ENCODE measurements at places on chromosomes 3 and 15.

DNA sequence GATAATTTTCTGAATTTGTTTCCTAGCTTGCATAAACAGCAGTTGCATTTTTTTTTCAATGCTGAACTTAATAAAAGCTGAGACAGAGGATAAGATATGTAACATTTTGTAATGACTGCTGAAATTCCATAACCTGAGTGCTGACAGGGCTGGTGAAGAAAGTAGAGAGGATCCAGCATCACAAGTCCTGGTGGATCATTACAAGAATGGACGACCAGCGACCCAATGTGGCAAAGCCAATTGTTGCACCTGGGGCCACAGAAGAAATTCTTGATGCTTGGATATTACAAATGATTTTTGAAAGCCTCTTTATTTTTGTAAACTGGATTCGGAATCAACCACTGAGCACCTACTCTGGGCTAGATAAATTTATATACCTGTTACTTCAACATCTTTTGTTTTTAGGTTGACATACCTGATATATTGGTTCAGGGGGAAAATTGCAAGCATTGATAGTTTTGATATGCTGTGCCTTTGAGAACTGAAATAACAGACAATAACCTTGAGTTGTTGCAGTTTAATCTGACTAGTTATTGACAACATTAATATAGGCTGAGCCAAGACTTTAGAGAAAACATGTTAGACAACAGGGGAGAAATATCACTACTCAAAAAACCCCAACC, 3.9 kb upstream of the ACTL6A start:
- DNase-seq, result peak; percentile 60

DNA sequence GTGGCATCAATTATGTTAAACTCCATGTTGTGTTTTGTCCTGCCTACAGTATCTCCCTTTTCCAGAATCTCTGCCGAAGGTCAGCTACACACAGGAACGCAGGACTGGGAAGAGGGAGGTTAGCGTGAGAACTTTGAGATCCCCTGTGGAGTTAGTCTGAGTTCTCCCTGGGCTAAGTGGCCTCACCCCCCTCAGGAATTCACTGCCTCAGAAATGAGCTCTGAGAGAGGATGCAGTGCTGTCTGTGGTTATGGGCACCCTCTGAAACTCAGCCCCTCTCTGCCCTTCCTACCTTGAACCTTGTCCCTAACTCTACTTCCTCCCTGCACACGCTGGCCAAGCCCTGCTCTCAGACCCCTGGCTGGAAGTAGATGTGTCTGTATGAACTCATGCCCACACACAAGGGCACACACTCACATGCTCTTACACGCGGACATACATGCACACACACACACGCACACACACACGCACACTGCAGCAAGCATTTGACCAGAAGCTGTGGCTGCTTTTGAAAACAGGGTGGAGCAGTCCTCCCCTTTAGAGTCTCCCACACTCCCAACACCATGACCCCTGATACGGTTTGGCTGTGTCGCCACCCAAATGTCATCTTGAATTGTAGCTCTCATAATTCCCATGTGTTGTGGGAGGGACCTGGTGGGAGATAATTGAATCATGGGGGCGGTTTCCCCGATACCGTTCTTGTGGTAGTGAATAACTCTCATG, 5.3 kb upstream of the VIPR1 start:
- no peak for DNase-seq

DNA sequence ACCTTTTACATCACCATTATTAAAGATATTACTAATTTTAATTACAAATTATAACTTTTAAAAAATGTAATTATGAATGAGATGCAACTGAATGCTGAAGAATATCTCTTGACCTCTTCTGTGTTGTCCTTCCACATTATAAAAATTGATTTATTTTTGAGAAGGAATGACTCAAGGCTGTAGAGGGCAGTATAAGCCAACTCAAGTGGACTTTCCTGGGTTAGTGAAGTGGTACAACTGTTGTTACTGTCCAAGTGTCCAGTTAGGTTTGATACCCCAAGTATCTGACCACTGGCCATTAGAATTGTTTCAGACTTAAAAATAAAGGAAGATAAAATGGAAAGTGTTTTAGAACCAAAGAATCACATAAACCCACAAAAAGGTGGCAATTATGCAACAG, 51.9 kb downstream of the BBX start:
- no peak for DNase-seq

DNA sequence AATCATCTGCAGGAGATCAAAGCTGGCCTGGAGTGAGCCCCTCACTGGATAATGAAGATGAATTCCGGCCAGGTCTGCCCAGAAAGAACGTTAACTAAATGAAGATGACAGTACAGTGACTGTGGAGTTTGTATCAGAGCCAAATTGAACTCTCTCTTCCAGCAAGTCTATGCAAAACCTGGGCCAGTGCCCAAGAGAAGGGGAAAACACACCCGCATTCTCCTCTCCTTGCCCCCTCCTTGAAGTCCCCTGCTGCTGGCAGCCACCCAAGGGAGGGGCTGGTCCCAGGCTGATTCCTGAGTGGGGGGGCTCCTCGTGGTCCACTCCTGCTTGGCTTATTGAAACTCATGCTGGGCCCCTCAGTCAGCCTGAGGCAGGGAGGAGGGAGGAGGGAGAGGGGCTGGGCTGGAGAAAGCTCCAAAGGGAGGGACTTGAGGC, 155.7 kb downstream of the RAB11A start:
- no peak for DNase-seq

GRCh38 chr3:155809181-155809580, 3.1 kb upstream of the C3orf33 start:
- DNase-seq, result no peak

GRCh38 chr3:48157950-48158376, 30.3 kb downstream of the CDC25A start:
- DNase-seq, result peak; percentile 62

- DNase-seq, result no peak
These were observed 13.5 kb upstream of the SEC13 start for GRCh38 chr3:10334459-10334858.

- no peak for DNase-seq
These were observed 160.1 kb upstream of the IL12A start for GRCh38 chr3:159828542-159828943.

DNA sequence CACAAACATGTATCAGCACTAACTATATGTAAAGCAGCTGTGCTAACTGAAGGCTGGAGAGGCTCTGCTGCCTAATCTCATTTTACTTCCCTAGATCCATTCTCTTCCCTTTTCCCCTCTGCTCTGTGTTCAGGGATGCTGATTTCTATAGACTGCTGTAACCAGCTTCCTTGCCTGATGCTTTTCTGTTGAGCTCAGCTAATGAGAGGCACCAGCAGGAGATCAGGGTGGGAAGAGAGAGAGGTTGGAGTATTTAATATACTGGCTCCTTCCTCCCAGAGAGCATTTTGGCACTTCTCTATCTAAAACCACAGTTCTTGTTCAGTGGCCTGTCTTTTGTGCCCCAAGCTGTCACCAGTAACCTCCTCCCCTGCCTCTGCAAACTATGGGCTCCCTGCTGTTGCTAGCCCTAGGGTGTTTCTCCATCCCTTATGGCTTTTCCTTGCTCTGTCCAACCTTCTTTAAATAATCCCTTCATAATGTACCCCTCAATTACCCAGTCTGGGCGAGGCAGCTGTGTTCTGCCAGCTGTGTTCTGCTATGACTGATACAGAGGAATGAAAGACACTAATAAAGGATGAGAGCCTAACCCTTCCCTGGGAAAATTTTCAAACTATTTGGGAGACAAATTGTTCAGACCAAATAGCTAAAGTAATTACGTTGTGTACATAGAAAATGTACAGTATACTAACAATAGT, 69.5 kb downstream of the CADPS start:
- no peak for DNase-seq

DNA sequence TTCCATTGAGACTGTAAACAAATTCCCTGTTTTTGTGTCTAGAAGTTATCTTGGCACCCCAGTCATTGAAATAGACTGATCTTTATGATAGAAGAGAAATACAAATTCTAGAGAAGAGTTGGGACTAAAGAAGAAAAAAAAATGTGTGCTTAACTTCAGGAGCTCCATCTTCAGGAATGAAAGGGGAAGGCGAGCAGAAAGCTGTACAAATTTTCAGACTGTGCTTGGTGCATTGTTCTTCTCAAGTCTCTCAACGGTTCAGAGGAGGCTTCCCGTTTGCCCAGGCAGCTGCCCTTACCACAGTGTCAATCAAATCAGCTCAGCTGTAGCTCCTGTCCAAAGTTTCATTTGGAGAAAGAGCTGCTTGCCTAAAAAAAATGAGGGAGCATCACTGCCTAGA, 41.7 kb downstream of the OXSM start:
- DNase-seq, result no peak

DNA sequence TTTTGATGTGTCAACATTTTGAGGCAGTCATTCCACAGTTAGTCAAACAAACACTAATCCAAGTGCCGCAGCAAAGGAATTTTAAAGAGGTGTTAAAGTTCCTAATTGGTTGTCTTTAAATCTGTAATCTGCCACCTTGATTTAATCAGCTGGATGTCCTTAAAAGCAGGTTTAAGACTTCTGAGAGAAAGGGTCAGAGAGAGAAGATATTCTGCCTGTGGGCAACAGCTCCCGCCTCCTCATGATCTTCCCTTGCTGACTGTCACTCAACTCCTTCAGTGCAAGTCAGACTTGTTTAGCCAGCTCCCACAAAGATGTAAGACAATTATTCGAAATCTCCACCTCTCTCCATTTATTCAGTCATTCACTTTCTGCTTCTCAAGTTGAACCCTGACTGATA, 92.6 kb upstream of the MYRIP start:
- DNase-seq, result no peak

GRCh38 chr3:25555695-25556437, 108.8 kb downstream of the TOP2B start:
- no peak for DNase-seq

DNA sequence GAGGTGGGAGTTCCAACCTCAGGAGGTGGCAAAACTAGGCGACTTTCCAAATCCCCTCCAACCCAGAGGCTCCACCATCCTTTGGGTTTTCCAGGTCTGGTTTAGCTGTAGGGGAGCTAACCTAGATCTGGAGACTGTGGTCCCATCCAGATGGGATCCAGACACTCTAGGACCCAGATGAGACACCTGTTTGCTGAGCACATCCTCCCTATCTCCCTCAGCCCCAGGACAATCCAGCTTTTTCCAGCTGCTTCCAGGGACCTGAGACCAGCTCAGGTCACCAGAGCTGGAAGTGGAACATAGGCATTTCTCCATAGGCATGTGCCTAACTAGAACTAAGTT, 18.2 kb downstream of the CRTAP start:
- no peak for DNase-seq

DNA sequence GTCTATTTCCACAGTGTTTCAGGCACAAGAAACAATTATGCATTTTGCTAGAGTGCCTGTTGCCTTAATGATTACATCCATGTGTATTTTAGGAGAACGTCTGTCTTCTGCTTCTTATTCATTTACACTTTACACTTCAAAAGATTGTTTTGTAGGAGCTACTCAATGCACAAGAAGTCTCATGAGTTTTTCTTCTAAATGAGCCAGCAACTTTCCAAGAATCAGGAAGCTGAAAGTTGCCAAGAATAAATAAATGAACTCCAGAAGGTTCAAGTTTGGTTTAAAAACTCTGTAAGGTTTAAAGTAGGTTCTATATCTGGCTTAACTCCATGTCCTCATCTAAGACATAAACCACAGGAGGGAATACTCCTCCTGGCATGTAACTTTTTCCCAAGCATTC, 103.8 kb upstream of the ADPGK start:
- no peak for DNase-seq

DNA sequence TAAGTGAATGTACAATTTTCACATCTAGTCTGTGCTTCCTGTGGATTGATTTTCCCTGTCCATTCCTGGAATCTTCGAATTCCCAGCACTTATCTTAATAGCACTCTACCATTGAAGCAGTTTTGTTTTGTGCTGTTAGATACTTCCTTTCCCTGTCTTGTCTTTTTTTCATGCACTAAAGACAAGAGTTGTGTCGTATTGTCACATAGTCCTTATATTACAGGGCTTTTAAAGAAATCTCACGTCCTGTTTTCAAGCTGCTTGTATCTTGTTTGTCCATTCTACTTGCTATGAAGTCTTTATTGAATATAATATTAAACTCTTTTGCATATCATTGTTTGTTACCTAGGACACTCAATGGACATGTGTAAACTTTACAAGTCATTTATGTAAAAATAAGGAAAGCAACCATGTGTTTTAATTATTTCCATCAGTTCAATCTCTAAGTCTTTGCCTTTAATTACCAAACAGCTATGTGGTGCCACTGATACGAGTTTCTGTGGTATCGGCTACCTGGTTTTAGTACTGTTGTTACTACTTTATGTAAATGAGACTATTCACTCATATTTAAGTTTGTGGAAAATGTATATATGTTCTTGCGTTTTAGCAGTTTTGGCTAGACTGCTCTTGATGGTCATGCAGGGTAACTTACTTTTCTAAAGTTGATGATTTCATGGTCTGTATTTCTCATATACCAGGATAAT, 10.3 kb downstream of the PIK3CA start:
- no peak for DNase-seq

GRCh38 chr3:162602619-162603018, 1106.0 kb downstream of the OTOL1 start:
- DNase-seq, result no peak

DNA sequence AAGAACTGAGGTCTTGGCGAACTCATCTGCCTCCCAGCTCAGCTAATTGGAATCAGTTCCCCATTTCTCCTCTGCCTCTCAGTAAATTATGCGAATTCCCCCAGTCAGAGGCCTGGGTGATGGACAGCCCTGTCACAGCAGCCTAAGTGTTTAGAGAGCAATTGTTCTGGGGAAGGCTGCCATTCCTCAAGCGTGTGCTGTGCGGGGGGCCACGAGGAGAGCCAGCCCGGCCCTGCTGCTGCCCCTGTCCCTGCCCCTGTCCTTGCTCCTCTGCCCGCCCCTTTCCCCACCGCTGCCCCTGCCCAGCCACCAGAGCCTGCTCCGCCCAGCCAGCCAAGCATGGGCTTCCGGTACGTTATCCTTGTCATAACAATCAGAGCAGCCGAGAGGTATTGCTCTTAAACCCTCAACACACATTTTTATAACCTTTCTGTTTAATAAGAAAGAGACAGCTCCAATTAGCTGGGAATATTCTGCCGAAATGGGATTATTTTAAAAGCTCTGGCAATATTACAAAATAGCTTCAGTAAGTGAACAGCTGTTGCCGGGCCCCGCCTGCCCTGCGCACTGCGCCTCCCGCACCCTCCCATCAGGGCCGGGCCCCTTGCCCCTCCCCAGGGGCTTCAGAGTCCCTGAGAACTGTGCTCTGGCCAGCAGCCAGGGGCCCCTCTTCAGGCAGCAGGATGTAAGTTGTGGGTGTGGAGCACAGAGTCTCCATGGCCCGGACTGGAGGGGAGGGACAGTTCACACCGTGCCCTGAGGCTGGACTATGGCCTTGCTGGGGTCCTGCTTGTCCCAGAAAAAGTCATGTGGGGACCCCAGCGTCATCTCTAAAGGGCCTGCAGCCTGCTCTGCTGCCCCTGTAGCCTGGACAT, 12.4 kb upstream of the CACNA2D2 start:
- DNase-seq, result no peak

Data from activated CD4-positive, alpha-beta T cell treated with anti-CD3 and anti-CD28 coated beads, Interleukin-2, amount 10 ng/mL, durations not matched to agents 7 days and 5 days (primary cell).